Fibroblast of skin of right quadriceps (primary cell): ENCODE measurements at places on chromosomes 12 and 14.

- DNase-seq, result no peak
These were observed 22.6 kb downstream of the GPHN start for GRCh38 chr14:66530526-66530925.

GRCh38 chr14:91041450-91041849, 19.0 kb downstream of the RPS6KA5 start:
- no peak for DNase-seq

GRCh38 chr12:131909081-131909751, 14.8 kb downstream of the ULK1 start:
- no peak for DNase-seq

DNA sequence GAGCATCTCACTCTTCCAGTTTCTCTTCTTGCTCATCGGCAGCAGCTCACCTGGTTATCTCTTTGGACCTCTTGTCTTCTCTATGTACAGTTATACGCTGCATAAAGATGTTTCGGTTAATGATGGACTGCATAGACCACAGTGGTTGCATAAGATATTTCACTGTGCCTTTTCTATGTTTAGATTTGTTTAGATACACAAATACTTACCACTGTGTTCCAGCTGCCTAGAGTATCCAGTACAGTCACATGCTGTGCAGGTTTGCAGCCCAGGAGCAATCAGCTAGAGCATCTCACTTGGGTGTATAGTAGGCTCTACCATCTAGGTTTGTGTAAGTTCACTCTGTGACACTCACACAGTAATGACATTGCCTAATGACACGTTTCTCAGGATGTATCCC, 57.6 kb downstream of the FBXL14 start:
- DNase-seq, result no peak

DNA sequence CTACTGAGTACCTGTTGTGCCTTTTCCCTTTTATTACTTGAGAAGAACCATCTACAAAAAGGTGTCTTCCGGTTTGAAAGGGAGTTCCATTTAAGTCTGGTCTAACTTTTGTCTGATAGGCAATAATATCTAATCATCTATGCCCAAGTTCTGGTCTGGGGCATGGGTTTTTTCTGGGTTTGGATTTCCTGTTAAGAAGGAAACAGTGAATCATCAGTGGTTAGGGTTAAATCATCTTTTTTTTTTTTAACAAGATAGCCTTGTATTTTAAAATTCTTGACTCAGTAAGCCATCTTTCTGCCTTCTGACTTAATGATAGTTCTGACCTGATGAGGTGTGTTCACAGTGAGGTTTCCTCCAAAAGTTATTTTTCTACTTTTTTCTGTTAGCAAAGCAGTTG, 29.3 kb upstream of the CPNE8 start:
- DNase-seq, result no peak

- no peak for DNase-seq
These were observed 24.6 kb downstream of the ZNF26 start for GRCh38 chr12:133010657-133011297.

DNA sequence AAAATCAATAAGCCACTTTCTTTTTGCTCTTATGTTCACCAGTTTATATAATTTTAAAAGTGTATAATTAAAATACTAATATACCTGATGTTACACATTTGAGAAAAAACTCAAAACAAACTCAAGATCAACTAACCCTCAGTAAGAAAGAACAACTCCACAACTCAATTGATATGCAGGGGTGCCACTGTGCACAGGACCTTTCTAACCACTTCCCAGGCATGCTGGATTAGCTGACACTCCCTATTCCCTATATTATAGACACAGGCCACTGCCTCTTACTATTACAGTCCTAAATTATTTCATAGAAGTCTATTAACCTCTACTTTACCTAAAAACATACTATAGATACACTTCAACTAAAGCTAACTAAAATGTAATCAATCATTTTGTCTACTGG, 191.7 kb upstream of the KRR1 start:
- DNase-seq, result no peak

GRCh38 chr12:119804011-119804641, 73.0 kb downstream of the CIT start:
- DNase-seq, result peak; percentile 77

- DNase-seq, result no peak
These were observed 28.8 kb upstream of the RPLP0 start for GRCh38 chr12:120229487-120230325.

DNA sequence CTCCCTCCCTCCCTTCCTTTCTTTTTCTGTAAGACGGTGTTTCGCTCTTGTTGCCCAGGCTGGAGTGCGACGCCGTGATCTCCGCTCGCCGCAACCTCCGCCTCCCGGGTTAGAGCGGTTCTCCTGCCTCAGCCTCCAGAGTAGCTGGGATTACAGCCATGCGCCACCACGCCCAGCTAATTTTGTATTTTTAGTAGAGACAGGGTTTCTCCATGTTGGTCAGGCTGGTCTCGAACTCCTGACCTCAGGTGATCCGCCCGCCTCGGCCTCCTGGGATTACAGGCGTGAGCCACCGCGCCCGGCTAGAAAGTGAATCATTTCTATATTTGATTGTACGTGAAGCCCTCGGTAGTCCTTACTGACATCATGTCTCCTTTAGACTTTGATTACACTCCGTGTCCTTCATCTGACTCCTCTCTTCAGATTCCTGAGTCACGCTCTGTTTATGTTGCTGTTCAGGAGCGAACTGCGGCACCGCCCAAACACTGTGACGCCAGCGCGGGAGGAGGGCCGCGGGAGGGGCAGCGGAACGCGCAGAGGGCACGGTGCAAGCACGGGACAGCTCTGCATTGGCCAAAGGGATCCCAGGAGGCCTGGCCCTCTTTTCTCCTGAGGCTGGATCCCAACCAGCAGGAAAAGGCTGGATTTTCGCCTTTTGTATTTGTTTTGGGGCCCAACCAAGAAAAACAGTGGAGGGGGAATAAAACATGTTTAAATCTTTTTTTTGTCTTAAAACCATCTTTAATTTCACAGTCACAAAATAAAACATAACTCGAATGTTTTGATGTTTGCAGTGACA, 538 bp upstream of the GABARAPL1 start:
- DNase-seq, result peak; percentile 99

DNA sequence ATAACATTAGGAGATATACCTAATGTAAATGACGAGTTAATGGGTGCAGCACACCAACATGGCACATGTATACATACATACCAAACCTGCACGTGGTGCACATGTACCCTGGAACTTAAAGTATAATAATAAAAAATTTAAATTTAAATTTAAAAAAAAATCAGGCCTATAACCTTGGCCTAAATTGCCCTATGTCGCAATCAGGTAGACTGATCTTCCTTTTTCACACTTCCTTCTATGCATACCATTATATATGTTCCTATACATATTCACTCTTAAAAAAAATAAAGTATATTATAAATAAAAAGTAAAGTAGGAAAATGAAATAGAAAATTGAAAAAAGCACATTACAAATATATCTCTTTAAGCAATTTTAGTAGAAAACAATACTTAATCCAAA, 117.7 kb upstream of the GARIN2 start:
- DNase-seq, result no peak

DNA sequence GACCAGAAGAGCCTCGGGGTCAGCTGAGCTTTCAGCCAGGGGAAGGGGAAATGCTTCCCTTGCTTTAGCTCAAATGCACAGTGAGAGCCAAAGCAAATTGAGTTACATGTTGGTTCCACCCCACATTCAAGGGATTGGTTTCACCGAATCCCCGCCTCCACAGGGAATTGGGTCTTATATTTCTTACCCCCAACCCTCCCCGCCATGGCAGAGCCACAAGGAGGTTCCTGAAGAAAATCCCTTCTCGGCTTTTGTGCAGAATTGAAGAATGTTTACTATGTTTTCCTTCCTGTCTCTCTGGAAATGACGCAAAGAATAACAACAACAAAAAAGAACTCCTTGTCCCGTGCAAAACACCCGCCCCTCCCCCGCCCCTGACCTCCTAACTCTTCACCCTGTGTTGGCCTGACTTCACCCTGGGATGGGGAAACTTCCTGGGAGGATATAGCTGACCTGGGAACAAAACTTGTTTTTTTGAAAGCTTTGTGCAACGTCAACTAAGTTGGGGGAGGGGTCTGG, 21.9 kb upstream of the CIPC start:
- DNase-seq, result no peak

GRCh38 chr12:43540470-43540869, 11.5 kb downstream of the ADAMTS20 start:
- DNase-seq, result peak; percentile 32

DNA sequence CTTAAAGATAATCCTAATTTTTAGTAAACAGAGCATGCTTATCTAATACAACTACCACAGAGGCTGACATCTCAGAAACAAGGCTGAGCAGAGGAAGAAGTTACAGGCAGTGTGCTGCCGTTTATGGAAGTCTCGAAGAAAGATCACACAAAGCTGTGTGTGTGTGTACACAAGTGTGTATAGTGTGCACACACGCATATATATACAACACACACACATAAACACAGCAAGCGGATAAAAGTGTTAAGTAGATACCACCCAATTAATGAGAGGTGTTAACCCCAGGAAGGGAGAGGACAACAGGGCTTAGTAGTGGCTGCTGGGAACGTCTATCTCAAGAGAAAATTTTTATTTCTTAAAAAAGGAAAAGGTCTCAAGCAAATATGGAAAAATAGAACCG, 15.3 kb downstream of the CCDC88C start:
- no peak for DNase-seq

DNA sequence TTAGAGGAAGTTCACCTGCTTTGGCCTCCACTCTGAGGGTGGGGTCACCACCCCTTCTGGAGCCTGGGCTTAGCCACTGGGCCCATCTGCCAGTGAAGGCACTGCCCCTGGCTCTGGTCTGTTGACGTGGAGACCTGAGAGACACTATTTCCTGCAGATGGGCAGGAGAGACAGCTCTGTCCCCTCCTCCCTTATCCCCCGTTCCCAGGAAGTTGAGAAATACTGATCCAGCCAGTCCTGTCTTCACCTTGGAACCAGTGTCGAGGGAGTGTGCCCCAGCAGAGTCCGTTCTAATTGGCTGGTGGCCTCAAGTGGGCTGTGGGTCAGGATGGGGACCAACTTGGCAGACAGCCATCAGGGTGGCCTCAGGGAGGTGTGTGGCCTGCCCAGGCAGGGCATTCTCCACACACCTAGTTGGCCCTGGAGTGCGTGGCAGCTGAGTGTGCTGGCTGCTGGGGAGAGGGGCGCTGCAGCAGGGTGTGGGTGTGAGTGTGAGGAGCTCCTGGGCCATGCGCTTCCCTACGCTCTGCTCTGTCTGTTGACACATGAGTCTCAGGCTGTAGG, 25.4 kb downstream of the CLSTN3 start:
- no peak for DNase-seq

DNA sequence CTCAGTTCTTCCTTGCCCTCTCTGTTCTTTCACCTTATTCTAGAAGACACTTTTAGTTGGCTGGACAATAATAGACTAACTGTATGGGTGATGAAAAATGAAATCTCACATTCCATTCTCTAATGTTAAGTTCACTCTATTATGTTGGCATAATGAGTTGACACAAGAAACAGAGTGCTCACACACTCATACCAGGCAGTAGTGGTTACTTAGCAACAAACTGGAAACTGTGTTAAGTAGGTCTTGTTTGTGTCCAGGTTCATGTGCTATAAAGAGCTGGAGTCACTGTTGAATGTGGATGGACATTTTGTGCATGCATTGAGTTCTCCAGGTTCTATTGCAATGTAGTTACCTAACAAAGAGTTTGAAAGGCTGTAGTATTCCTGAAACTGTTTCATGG, 16.9 kb upstream of the PPP4R4 start:
- DNase-seq, result no peak

GRCh38 chr14:101226265-101226602, 322.7 kb upstream of the RTL1 start:
- no peak for DNase-seq

- peak; percentile 69 for DNase-seq
These were observed 5.8 kb downstream of the TMEM253 start for GRCh38 chr14:21106498-21107282.
